Epithelial cell of umbilical artery (primary cell): ENCODE measurements at places on chromosomes 2 and 18. TPM values are rescaled to one million over a fixed set of nuclear protein-coding genes. Genes with fewer than 3 reads are reported as not detected.

Gene ZSWIM2
- total RNA-seq: not detected in 2 replicates

Gene CYP1B1
- under 0.01 and 0.15 TPM in 2 replicates for total RNA-seq

Gene CYS1
- not detected in 2 replicates for total RNA-seq

Gene CNRIP1
- total RNA-seq: 43.8 and 48.1 TPM in 2 replicates

Gene ALK
- not detected in 2 replicates for total RNA-seq

Gene UNC80
- total RNA-seq: not detected in 2 replicates

Gene RAB12
- 73.1 and 88.5 TPM in 2 replicates for total RNA-seq

Gene CROCC2
- not detected in 2 replicates for total RNA-seq

Gene CCDC141
- under 0.01 and 0.15 TPM in 2 replicates for total RNA-seq

Gene CYP27A1
- total RNA-seq: 17.2 and 18.2 TPM in 2 replicates

Gene ABHD1
- total RNA-seq: not detected in 2 replicates

Gene PAX3
- total RNA-seq: not detected in 2 replicates

Gene ADRA2B
- not detected in 2 replicates for total RNA-seq

Gene CFC1
- total RNA-seq: not detected in 2 replicates

Gene ABCG8
- total RNA-seq: not detected in 2 replicates
